ENCODE measurements at places on chromosomes 5 and 9.

GRCh38 chr5:181223058-181223728 lies at the start of gene TRIM41:
Gene TRIM41, plus strand, starts transcription at chr5:181223281. Its CDS starts 719 bp downstream, at chr5:181224000.
- DNase-seq: peak; percentile 93

DNA sequence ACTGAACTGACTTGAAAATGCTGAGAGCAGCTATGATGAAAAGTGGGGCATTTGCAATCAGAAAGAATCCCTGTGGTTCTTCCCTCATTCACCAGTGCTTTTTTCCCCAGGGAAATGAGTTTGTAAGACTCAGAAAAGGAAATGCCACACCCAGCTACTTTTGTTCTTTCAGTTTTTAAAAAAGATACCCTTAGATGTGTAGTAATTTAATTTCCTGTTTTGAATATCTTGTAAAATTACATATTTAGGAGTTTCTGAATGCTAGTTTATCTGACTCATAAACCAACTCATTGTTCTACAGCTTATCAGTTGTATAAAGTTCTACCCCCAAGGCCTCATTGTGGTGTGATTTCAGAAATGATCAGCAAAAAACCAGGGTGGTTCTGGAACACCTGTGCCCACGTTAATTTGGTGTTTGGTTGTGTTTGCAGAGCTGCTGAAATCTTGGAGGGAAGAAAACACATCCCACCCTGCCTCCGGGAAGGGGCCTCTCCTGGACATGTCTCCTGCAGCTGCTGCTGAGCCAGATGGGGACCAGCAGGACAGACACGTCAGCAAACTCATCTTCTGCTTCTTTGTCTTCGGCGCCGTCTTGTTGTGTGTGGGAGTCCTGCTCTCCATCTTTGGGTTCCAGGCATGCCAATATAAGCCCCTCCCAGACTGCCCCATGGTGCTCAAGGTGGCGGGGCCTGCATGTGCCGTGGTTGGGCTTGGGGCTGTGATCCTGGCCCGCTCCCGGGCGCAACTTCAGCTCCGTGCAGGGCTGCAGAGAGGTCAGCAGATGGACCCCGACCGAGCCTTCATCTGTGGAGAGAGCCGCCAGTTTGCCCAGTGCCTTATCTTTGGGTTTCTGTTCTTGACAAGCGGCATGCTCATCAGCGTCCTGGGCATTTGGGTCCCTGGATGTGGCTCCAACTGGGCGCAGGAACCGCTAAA lies 2.8 kb downstream of the TMEM171 start:
- DNase-seq: no peak

- no peak for DNase-seq
Measured at GRCh38 chr5:7014611-7015010, 301.4 kb downstream of the TENT4A start.

- no peak for DNase-seq
Measured at GRCh38 chr9:131500377-131500776, 2.3 kb upstream of the POMT1 start.

GRCh38 chr5:401146-402034 lies 41.6 kb upstream of the EXOC3 start:
- no peak for DNase-seq

- no peak for DNase-seq
Measured at GRCh38 chr5:172640822-172641358, at the start of gene NEURL1B. Gene NEURL1B, plus strand, starts transcription at chr5:172641263. Its CDS starts 144 bp downstream, at chr5:172641407.

DNA sequence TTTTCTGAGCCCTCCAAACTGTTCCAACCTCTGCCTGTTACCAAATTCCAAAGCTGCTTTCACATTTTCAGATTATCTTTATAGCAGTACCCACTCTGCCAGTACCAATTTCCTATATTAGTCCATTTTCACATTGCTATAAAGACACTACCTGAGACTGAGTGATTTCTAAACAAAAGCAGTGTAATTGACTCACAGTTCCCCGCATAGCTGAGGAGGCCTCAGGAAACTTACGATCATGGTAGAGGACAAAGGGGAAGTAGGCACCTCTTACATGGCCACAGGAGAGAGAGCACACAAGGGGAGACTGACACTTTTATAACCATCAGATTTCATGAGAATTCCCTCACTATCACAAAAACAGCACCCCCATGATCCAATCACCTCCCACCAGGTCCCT lies 105.0 kb downstream of the DTWD2 start:
- DNase-seq: no peak

GRCh38 chr5:167995844-167996425 lies 295.5 kb upstream of the WWC1 start:
- no peak for DNase-seq

DNA sequence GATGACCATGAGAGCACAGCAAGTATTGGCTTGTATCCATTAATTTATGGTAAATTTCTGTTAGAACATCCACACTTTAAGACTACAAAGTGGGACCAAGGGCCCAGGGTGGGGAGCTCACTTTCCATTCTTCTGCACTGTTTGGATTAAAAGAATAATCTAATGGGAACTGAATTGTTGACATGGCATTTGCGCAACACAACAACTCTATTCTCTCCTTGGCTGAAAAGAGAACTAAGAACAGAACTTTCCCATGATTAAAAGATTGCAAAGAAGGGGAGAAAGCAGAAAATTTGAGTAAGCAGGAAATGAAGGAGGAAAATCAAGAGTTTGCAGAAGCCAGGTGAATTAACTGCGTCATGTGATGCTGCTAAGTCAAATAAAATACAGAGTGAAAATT lies 143.4 kb downstream of the HINT1 start:
- no peak for DNase-seq

DNA sequence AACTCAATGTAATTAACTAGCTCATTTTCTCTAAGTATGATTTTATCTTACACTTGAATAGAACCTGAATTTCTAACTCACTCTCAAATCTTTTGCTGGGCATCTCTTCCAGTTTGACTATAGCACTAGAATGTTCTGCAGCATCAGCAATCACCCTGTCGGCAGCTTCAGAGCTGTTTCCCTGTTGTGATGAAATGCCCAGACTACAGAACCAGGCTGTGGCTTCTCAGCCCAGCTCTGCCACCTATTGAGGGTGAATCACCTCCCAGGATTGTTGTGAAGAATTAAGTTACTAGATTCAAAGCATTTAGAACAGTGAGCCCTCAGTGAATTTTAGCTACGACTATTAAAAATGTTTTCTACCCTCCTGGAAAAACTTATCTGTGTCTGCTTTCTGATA lies 90.4 kb upstream of the ANKRD55 start:
- no peak for DNase-seq

DNA sequence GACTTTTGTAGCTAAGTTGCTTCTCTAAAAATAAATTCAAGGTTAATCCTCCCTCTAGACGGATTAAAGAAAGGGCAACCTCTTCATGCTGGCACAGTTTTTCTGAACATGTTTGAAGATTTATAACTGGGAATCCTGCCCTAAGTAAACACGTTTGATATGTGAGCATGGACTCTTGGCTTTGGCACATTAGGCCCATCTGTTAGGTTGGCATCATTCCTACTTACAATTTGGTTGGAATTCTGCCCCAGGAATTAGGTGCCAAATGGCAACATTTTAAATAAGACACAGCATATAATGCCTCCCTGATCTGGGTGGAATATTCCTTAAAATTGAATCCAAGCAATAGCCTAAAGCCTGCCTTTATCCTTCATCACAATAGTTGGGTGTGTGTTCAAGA lies 372.3 kb upstream of the CDH18 start:
- DNase-seq: no peak

GRCh38 chr5:167061695-167062094 lies 1229.8 kb upstream of the WWC1 start:
- DNase-seq: no peak

DNA sequence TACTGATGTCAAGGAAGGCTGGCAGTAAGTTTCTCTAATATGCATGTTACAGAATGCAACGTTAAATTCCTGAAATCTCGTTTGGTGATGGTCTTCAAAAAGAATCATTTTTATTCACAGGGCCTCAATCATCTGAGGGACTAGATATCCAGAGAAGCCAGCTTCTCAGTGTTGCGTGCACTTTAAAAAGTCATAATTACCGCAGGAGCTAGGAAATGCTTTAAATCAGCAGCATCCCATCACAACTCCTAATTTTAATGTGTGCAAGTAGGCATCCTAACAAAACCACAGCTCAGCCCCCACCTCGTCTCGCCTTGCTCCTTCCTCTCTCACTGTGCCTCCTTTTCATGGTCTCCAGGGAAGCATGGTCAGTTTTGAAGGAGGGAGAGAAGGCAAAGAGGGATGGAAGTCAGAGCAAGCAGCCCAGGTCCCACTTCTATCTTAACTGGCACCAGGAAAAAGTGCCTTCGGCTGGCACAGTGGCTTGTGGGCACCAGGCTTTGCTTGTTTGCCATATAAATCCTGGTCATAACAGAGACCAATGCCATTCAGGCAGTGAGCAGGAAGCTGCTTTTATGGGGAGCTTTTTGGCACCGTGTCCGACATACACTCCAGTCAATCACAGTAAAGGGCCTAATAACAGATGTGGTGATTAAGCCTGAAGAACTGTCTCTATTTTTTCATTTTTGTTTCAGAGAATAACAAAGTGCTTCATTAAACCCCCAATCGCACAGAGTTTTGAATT lies 21.4 kb downstream of the MEGF10 start:
- DNase-seq: no peak

DNA sequence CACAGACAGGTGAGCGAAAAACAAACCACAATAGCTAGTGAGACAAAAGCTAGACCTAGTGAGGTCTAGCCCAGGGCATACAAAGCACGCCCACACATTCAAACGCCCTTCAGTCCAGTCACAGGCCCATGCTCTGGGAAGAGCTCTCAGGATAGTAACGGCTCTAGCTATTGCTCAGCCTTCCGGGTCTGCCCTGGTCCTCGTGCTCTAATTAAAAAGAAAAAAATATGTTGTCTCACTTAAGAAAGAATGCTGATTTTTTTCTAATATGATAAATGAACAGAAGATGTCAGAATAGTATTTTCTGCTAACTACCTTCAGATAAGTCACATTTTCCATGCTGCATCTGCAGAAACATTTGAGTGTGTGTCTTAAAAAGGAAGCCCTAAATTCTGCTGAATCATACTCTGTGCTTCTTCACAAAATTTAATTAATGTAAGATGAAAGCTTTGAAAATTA lies 94.5 kb downstream of the PLPP1 start:
- DNase-seq: peak; percentile 25

DNA sequence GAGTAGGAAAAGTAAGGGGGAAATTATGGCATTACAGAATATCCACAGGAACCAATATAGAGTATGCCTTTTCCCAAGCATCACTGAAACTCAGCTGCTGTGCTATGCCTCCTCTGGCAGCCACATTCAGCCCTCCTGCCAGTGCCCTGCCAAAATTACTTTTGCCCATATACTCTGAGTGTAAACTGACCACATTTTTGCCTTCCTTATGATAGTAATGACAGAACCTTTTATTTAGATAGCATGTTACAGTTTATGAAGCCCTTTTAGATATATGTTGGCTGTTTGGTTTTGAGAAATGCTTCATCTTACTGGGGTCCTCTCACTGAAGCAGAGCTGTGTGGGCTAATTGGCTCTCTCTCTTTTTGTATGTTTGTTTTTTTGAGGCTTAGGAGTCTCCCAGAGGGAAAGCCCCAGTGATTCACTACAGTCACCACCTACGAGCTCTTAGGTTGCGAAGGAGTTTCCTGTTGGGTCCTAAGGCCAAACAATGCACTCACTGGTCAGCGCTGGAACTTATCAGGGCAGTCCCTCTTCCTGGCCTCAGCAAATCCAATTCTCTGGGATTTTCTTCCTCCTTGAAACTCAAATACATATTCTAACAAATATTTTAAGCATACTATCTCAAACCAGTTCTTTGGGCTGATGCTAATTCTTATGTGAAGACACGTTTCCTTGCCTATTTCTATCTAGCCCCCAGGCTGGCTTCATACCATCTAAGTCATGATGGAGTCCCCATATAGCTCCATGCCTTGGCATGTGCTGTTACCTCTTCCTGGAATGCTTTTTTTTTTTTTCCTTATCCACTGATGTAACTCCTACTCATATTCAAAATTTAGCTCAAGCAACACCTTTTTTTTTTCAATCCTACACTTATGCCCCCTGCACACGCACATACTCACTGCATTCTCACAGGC lies 3.7 kb downstream of the PHF24 start:
- DNase-seq: peak; percentile 7

- DNase-seq: no peak
Measured at GRCh38 chr5:89350684-89351083, 467.7 kb upstream of the MEF2C start.

DNA sequence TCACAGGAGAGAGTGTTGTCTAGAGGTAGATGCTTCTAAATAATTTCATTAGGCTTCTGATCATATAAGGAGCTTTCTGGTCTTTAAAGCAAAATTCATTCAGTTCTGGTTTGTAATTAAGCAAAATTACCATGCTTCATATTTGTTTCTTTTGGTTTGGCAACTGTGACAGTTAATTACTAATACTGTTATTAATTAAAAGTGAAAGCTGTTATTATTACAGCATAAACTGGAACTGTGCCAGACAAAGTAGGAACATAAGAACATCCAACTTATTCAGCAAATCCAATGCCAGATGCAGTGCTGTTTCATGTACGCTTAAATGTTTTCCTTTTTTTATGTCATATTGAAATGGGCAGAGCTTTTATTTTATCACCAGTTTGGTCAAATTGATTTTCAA lies 70.4 kb upstream of the DAB2 start:
- no peak for DNase-seq

GRCh38 chr5:98911280-98912040 lies 17.3 kb downstream of the CHD1 start:
- no peak for DNase-seq

DNA sequence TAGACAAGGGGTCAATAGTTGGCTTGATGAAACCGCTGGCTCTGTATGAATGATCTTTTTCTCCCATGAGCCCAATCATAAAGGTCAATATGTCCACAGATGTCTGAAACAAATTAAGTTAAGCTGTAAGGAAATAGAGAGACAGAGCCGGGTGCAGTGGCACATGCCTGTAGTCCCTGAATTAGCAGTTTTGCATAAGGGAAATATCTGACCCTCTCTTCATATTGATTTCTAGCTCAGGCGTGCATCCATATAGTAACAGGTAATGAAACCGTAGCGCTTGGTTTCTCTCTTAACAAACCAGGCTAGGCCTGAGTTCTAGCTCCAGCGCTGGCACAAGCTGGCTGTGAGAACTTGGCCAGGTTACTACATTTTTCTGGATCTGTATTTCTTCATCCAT lies 118.1 kb upstream of the ERCC6L2 start:
- DNase-seq: no peak

DNA sequence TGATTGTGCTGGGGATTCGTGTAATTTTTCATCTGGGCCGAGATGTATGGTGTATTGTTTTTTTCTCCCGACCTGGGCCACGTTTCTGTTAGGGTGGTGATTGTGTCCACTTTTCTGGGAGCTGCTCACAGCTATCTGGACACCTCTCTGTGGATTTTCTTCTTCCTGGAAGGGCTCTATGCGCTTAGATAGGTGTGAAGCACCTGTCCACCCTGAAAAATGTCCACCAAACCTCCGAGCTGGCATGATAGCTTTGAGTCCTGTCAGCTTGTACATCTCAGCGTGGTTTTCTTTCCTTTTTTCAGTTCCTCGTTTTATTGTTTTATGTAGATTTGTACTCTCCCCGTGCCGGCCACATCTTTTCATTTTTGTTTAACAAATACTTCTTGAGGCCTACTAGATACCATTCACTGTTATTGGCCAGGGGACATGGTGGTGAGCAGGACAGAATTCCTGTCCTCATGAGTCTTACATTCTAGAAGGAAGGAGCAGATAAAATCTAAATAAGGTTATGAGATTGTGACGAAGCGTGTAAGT lies 1.1 kb downstream of the UGCG start:
- DNase-seq: no peak

- no peak for DNase-seq
Measured at GRCh38 chr5:170523830-170524229, 20.0 kb downstream of the KCNIP1 start.

Data from HFF-Myc (cell line).